ENCODE measurements at places on chromosomes 11 and 22. TPM values are rescaled to one million over a fixed set of nuclear protein-coding genes. Genes with fewer than 3 reads are reported as not detected.

- DNase-seq = no peak
Observed at GRCh38 chr11:116085031-116085635, 580.9 kb upstream of the CADM1 start.

GRCh38 chr11:119839476-119840133 is 110.6 kb upstream of the NECTIN1 start:
- DNase-seq = no peak

DNA sequence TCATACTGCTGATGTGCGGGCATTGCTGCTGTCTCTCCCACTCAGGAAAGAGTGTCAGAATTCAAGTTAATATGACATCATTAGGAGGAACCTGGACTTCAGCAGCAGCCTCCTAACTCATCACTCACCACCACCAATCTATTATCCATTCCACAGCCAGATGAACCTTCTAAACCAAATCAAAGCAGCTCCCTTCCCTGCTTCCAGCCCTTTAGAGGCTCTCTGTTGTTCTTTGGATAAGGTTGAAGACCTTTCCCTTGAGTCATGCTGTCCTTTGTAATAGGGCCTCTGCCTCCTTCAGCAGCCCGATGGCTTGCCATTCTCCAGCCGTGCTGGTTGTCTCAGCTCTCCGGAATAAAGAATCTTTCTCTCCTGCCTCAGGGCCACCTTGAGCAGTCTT is 301.3 kb downstream of the DDX10 start:
- DNase-seq = no peak

DNA sequence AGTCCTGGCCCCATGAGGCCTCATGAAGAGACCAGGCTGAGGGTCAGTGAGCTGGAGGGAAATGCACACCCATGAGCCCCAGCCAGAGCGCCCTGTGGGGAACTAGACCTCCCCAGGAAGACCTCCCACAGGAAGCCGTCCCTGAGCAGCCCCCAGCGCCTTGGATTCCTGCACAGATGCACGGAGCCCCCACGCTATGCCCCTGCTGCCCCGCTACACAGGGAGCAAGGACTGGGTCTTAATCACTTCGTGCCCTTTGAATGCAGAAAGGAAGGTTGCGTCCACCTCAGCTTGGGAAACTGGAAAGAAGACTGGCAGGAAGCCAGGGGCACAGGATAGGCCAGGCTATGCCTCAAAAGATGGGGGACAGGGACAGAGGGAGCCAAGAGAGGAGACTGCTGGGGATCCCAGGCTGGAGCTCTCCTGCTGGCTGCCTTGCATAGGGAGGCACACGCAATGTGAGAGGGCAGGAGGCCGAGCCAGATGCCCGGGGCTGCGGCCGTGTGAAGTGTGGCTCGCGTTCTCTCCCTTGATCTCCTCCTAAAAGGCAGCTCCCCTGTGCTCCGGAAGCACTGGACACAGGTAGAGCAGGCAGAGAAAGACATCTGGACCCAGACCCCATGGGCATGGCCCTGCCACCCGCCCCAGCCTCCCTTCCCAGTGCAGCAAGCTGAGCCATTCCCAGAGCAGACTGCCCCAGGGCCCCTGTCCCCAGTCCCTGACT is 32.8 kb downstream of the MACROD1 start:
- no peak for DNase-seq

DNA sequence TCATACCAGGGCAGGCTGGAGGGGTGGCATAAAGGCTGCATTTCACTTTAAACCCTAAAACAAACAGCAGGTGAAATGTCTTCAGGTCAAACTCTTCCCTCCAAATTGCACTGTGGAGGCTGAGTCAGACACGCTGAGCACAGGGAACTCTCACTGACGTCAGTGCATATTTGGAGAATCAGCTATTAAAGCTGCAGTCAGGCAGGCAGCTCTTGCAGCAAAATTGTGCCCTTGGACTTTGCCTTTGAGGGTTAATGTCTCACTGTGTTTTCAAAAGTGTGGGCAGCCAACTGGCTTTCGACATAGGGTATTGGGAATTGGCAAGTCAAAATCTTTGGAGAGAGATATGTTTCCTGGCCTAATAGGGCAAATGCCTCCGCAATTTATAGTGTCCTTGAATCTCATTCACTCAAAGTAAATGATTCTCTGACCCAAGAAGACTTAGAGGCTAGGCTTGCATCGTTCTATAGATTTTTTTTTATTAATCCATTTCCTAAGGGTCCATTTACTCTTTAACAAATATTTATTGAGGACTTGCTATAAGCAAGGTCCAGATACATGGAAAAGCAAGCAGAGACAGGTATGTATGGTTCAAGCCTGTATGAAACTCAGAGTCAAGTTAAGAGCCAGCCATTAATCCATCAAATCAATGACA is 27.7 kb upstream of the SMCO4 start:
- DNase-seq = peak; percentile 73

GRCh38 chr11:122731500-122731913 is 76.0 kb downstream of the UBASH3B start:
- no peak for DNase-seq

- DNase-seq = no peak
Observed at GRCh38 chr11:117573326-117573725, 223.7 kb downstream of the DSCAML1 start.

DNA sequence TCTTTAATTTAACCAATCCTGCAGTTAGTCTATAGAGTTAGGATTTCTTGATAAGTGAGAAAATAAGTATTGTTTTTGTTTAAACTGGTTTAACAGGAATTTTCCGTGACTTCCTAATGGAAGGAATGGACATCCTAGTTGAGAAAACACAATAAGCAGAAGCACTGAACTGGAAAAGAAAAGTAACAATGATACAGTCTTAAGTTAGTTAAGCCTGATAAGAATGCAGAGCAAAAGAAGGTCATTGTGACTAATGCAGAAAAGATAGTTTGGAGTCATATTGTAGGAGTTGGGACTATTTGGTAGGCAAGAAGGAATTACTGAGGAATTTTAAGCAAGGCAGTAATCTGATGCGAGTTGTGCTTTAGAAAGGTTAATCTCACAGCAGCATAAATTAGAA is 11.7 kb downstream of the RNF141 start:
- no peak for DNase-seq

Gene ELMOD1
- total RNA-seq = 4.6 TPM

Gene LRRC75B
- total RNA-seq = 17.3 TPM

Gene ANGPTL5
- 1.9 TPM for total RNA-seq
